Activated CD4-positive, alpha-beta T cell treated with anti-CD3 and anti-CD28 coated beads, Interleukin-2, amount 50 U/mL, for 1 hour (primary cell): ENCODE measurements at places on chromosomes 5 and 9.

DNA sequence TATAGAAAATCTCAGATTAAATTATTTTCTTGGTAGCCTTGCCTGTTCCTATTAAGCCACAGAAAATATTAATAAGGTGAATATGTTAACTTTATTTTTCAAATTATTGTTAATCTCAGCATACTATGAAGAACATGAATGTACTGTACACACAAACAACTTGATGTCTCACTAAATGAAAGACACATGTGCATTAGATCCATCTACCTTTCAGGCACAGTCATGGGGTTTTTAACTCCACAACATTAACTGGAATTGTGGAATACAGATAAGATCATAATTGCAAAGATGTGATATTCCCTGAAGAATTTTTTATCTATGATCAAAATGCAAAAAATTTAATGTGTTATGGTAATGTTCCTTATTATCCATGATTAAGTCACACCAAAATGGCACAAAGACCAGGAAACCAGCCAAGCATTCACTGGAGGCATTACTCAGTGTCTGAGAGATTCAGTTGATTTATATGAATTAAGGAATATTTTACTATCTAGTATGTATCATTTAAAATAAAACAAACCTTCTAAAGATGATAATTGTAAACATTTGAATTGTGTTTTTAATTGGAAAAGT is 150.0 kb upstream of the VCAN start:
- DNase-seq = no peak

- no peak for DNase-seq
Observed at GRCh38 chr5:5584751-5585150, 162.3 kb downstream of the ICE1 start.

DNA sequence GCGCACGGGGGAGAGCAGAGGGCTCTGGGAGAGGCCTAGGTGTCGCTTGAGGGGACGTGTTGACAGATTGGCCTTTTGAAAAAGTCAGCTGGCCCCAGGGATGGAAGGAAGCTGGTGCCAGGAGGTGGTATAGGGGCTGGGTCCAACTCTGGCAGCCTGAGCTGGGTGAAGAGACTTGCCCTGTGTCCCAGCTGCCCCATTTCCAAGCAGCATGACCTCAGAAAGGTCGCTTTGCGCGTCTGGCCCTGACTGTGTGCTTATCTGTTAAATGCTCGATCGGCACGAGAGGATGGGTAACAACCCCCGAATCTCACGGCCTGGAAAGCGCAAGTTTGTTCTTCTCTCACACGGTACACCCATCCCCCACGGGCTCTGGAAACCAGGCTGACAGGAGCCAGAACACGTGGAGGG is 31.2 kb upstream of the LAMC3 start:
- no peak for DNase-seq

- no peak for DNase-seq
Observed at GRCh38 chr9:100595391-100596199, 17.7 kb downstream of the CAVIN4 start.

DNA sequence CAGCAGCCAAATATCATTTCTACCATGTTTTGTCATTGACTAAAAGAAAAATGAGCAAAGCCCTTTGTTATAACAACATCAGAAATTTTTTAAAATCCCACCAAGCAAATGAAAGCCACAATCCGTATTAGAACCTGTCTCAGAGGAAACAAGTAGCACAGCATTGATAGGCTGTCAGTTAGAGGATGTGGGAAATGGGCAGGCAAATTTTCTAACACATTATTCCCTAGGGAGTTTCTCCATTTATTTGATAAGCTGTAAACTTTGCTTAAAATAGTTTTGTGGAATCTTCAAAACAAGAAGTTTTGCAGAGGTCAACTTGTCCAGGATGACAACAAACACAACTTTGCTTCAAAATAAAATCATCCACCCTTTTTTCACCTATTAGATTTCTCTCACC is 53.6 kb upstream of the APC start:
- DNase-seq = no peak
